HFFc6 (cell line): ENCODE measurements at places on chromosomes 4 and X.

- peak; percentile 50 for DNase-seq
Observed at GRCh38 chr4:137524725-137525369, 7.4 kb downstream of the PCDH18 start.

DNA sequence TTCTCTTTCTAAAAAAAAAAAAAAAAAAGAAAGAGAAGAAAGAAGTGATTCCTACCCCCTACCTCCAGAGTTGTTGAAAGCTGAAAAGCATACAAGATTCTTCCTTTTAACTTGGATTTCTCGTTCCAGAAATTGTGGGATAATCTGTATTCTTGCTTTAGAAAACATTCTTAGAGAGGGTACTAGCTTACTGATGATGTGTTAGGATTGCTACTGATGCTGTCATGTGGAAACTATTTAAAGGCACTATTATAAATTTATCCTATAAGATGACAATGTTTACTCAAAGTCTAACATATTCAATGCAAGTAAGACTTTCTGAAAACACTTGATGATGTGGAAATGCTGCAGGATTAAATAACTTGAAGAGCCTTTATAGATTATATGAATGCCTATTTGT lies 204.0 kb upstream of the PUDP start:
- peak; percentile 0 for DNase-seq

DNA sequence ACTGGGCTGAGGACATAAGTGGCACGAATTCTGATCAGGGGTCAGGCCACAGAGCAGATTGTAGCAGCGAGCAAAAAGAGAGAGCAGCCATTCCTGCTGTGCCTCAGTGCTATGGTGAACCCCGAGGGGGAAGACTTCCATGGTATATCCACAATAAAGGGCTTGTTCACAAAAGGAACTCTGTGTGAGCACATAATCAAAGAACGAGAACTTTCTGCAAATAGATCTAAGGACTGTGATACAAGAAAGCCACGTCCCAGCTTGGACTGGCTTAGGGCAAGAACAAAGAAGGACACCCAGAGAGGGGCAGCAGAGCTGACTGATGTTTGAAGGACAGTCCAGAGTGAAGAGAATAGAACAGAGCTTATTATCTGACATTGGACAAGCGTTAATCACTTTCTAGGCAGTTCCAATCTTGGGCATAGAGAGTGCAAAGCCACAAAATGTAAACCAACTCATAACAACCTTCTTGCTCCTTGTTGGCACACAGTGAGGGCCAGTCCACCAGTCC lies 24.0 kb downstream of the PPEF2 start:
- no peak for DNase-seq

DNA sequence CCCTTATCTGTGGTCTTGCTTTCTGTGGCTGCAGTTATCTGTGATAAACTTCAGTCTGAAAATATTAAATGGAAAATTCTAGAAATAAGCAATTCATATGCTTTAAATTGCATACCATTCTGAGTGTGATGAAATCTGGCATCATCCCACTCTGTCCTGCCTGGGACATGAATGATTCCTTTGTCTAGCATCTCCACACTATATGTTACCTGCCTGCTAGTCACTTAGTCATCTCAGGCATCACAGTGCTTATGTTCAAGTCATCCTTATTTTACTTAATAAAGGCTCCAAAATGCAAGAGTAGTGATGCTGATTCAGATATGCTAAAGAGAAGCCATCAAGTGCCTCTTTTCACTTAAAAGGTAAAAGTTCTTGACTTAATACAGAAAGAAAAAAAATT lies 14.3 kb upstream of the RAB9B start:
- no peak for DNase-seq

- no peak for DNase-seq
Observed at GRCh38 chr4:68401231-68401630, 46.0 kb upstream of the TMPRSS11E start.

GRCh38 chr4:77430847-77431246 lies 174.8 kb upstream of the CXCL13 start:
- no peak for DNase-seq

DNA sequence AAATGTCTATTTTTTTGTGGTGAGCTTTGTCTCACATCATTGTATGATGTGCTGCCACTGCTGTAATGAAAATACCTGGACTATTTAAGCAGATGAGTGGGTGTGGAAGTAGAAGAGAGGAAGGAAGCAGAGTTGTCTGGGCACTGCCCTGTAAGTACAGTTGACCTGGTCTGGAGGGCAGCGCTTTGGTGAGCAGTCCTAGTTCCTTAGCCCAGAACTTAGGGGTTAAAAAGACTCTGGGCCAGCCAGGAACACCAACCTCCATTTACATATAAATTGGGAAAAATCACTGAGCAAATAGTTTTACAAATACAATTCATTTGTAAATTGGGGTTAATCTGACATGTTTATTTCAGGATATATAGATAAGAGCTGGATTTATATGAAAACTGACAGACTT lies 347.1 kb upstream of the FAT1 start:
- DNase-seq: no peak

GRCh38 chrX:41558531-41558930 lies 111.4 kb downstream of the NYX start:
- no peak for DNase-seq

- DNase-seq: no peak
Observed at GRCh38 chrX:144275367-144275766, 391.5 kb downstream of the UBE2NL start.

- no peak for DNase-seq
Observed at GRCh38 chr4:176874721-176875445, 82.2 kb upstream of the VEGFC start.

- DNase-seq: no peak
Observed at GRCh38 chr4:119506806-119507205, 121.8 kb downstream of the PDE5A start.

- peak; percentile 46 for DNase-seq
Observed at GRCh38 chr4:183823434-183823833, 81.7 kb upstream of the STOX2 start.

DNA sequence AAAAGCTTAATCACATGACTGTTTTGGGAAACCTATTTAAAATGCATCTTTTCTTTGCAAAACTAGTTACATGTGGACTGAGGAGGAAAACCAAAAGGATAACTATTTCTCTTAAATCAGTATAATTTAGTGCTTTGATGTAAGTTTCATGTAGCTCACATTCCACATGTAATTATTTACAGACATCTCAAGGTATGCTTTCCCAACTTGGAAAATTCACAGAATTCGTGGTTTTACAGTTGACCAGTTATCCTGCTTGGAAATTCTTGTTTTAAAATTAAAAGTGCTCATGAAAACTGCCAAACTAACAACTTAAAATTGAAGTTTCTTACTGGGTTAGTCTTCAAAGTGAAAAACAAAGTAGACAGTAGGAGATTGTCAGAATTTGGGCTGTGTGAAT lies 52.4 kb downstream of the EDNRA start:
- DNase-seq: no peak

GRCh38 chr4:4856071-4857000 lies 3.1 kb upstream of the MSX1 start:
- no peak for DNase-seq

DNA sequence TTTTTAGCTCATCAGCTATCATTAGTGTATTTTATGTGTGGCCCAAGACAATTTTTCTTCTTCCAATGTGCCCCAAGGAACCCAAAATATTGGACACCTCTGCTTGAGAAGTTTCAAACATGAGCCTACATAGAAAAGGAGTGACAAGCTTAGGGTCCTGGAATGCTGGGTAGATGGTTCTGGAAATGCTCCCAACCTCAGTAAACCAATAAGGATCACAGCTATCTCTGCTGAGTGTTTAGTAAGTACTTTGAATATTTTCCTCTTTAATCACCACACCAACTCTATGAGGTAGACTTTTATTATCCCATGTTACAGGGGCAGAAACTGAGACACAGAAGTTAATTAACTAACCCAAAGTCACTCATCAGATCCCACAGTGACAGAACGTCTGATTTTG lies 164.9 kb upstream of the KLF3 start:
- DNase-seq: no peak

DNA sequence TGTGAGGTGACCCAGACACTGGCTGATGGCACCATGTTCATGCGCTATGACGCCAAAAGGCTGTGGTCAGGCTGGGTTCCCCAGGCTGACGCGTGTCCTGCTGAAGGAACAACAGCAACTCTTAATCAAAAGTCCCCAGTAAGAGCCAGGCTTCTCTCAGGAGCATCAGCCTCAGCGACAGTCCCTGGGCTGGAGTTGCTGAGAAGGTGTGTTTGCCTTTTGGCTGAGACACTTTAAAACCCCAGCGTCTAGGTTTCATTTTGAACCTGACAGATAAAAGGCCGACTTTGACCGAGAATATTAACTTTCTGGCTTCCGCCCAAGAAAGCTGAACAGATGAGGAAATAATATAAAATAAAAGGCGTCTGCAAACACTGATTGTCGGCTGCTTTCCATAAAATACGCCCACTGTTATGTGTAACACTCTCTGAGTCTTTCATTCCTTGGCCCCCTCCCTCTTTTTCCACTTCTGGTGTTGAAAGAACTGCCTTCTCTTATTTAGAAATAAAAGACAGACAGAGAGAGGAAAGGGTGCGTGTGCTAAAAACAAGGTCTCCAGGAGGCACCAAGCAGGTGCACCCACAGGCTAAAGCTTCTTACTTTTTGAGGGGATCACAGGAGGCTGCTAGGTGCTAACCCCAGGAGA lies 373.6 kb downstream of the MID1IP1 start:
- no peak for DNase-seq

DNA sequence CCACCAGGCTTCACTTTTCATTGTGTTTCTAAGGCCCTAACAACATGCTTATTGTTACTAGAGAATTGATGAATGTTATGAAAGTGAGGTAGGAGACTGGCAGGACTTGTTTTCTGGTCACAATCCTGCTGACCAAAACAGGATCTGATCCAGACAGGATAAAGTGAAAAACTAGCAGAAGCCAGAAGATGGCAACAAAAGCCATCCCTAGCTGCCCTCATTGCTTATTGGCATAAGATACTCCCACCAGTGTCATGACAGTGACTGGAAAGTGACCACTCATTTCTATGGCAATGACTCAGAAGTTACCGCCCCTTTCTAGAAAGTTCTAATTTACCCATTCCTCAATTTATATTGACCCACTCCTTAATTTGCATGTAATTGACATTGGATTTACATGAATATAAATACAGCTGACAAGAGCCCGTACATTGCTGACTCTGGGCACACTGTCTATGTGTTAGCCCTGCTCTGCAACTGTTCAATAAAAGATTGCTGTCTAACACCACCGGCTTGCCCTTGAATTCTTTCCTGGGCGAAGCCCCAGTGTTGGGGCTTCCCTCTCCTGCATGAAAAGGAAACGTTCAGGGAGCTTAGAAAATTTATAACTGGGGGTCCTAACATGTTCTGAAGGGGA lies 30.0 kb upstream of the FGG start:
- DNase-seq: no peak

DNA sequence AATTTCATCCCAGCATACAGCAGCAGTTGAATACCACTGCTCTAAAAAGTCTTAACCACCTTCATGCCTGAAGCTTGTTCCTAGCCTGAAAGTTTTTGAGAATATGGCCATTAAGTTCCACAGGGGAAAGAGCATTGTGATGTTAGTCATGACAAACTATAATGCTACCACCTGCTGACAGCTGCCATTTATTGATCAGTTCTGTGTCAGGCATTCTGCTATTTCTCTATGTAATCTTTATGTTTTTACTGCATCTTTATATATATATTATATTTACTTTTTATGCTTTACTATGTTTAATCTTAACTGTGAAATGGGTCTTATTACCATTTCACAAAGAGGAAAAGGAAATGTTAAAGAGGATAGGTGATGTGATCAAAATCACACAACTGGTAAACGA lies 54.0 kb downstream of the ARX start:
- DNase-seq: no peak

DNA sequence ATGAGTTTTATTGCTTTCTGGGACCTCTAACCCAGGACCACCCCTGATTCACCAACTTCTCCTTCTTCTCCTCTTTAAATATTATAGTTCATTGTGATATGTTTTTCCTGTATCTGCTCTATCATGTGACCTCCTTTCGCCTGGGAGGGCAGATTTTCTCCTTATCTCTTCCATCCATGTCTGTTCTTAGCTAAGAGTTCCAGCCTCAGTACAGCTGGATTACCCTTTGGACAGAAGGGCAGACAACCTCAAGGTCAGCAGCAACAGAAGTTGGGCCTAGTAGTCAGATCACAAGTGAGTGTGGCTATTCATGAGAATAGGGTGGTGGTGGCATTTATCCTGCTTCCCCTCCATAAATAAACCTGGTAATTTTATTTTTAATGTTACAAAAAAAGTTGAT lies 5.7 kb upstream of the XK start:
- no peak for DNase-seq

- no peak for DNase-seq
Observed at GRCh38 chrX:134780908-134781307, 122.6 kb upstream of the PLAC1 start.

- no peak for DNase-seq
Observed at GRCh38 chr4:8761824-8762205, 109.8 kb downstream of the HMX1 start.

- no peak for DNase-seq
Observed at GRCh38 chr4:48687313-48688051, 92.6 kb downstream of the FRYL start.

DNA sequence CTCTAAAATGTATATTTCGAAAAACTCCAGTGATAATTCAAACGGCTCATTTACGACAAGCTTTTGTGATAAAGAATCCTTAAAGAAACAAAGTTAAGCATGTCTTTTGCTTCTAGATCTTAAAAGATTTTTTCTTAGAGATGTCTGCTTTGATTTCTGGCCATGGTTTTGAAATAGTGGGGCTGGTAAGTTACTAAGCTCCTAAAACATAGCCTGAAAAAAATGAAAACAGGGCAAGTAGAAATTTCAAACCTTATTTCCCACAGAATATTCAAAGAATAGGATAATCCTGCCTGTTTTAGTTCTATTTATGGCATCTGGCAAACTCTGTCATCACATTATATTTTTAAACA lies 318.3 kb downstream of the ARHGAP24 start:
- no peak for DNase-seq

- no peak for DNase-seq
Observed at GRCh38 chrX:16797358-16797757, 11.1 kb downstream of the TXLNG start.

- DNase-seq: no peak
Observed at GRCh38 chr4:126215759-126216158, 901.0 kb downstream of the FAT4 start.
